ENCODE measurements at places on chromosomes 12 and 14.

GRCh38 chr14:48331421-48331820 is 656.0 kb upstream of the MDGA2 start:
- DNase-seq, result peak; percentile 29

- no peak for DNase-seq
Measured at GRCh38 chr12:48198672-48198971, 4.5 kb downstream of the OR10AD1 start.

DNA sequence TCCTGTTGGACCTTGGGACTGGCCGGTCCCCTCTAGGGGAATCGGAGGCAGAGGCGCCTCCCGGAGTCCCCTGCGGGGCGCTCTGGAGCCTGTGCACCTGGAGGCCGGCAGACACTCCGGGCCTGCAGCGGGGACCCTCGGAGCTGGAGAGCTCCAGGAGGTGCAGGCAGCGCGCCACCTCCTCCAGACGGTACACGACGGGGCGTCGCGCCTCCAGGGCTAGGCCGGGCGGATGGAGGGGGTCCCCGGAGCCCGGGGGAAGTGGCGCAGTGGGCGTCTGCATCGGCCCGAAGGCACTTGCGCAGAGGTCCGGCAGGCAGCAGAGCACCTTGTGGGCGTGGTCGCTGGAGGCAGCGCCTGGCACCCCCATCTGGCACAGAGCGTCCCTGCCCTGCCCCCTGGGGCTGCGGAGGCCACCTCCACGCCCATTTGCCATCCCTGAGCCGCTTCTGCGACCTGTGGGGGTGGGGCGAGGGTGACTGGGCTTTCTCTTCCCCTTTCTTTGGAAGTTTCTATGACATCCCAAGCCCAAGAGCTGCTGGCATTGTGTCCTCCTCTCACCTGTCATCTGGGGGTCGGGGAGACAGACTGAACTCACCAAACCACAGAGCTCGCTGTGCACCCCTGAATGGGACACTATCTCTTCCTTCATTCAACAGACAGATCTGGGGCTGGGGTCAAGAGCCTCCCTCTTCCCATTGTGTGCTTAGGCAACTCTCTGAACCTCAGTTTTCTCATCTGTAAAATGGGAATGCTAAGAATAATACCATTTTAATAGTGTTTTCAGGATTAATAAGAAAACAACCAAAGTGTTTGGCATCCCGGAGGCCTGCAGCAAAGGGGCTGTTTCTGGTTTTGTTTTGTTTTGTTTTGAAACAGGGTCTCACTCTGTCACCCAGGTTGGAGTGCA is 37.5 kb upstream of the CORO1C start:
- no peak for DNase-seq

- DNase-seq, result peak; percentile 72
Measured at GRCh38 chr12:65867394-65867793, 43.1 kb downstream of the HMGA2 start.

- DNase-seq, result peak; percentile 6
Measured at GRCh38 chr12:15163030-15163976, 57.9 kb downstream of the RERG start.

GRCh38 chr14:81324011-81324410 is 76.1 kb downstream of the STON2 start:
- DNase-seq, result peak; percentile 21

DNA sequence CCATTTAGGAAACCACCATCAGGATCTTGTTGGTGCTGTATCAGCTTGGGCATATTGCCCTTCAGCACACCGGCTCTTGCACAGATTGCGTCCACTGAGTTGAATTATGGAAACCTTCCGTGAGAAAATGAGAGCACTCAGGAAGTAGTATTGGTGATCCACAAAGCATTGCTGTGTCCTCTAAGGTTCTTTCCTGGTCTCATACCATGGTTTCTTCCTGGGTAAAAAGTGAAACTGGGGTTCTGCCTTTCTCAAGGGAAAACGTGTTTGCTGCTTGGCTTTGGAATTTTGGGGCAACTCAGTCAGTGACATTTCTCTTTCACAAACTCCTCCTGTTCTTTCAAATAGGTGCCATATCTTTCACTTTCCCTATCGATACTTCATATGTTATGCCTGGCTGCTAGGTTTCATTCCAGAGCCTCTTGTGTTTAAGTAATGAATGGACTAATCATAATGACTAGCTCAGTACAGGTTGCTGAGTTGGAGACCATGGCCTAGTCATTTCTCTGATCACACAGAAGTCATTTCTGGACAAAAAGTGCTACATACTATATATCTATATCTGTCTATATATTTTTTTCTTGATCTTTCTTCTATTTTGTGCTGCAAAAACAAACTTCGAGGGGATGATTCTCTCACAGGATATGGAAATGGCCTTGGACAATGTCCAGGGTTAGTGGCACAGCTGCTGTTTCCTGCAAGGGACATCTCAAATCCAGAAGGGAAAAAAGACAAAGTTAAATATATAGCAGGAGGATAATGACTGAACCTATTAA is 423.4 kb downstream of the ZFP36L1 start:
- DNase-seq, result no peak

DNA sequence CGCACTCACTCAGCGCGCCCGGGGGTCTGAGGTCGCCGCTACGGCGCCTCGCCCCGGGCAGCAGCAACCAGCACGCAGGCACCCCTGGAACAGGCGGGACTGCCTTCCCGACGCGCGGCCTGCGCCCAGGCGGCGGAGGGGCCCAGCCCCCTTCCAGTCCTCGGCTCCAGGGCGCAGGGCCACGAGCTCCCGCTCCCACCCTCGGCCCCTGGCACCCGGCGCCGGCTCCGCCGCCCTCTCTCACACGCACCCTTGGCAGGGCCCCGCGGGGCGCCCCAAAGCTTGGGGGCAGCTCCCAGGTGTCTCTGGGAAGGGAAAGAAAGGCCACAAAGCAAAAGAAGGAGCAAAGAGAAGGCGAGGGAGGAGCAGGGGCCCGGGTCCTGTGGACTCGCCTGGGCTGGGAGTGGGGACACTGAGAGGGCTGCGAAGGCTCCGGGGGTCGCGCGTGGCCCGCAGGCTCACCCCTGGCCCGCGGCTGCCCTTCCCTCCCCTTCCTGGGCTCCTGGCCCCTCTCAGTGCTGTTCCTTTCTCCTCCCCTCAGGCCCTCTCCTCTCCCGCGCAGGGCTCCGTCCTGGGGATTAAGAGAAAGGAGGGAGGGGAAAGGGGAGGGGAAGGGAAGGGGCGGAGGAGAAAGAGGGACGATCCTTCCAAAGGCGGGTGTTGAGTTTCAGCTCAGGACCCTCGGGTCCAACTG is 907 bp upstream of the EFS start:
- no peak for DNase-seq

- no peak for DNase-seq
Measured at GRCh38 chr14:74638066-74638465, 26.0 kb upstream of the LTBP2 start.

DNA sequence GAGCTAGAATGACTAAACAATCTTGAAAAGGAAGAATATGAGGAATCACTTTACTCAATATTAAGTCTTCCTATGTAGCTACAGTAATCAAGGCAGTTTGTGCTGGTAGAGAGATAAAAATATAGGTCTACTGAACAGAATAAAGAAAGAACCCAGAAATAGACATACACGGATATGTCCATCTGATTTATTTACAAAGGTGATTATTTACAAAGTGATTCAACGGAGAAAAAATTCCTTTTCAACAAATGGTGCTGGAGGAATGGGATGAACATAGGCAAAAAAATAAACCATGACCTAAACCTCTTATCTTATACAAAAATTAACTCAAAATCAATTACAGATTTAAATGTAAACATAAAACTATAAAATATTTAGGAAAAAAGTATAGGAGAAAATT is 36.6 kb downstream of the TAOK3 start:
- DNase-seq, result no peak

DNA sequence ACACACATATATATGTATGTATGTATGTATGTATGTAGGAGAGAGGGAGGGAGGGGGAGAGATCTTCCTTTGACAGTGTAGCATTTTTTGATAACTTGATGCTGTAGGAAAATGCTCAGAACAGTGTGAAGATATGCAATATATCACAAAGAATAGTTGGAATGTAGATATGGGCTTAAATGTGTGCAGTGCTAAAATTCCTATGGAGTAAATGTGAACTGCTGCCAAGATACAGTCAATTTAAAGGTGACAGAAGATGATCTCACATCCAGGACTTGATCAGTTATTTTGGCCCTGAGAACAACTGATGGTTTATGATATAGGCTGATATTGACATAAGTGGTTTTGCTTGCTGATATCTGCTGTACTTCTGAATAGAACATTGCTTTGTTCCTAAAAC is 84.2 kb downstream of the DAAM1 start:
- DNase-seq, result no peak

GRCh38 chr12:67798768-67799167 is 150.2 kb downstream of the DYRK2 start:
- DNase-seq, result peak; percentile 22

- no peak for DNase-seq
Measured at GRCh38 chr12:116155383-116155782, 122.1 kb downstream of the MED13L start.

DNA sequence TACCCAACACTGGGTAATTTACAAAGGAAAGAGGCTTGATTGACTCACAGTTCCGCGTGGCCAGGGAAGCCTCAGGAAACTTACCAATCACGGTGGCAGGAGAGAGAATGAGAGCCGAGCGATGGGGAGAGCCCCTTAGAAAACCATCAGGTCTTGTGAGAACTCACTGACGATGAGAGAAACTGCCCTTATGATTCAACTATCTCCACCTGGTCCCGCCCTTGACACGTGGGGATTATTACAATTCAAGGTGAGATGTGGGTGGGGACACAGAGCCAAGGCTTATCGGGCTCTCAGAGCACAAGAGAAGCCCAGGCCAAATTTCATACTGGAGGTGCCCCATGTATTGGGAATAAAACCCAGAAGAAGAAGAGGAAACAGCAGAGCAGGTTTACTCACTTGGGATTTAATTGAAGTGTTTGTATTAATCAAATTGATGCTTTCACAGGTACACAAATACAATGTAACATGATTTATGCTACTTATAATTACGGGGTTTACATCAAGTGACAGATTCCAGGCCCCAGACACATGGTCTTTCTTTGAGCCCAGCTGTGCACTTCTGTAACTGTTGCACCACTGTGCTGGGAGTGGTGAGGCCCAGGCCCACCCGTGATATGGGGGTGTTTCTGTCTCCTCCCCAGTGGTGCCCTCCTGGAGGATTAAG is 8.2 kb upstream of the CCDC85C start:
- DNase-seq, result no peak

DNA sequence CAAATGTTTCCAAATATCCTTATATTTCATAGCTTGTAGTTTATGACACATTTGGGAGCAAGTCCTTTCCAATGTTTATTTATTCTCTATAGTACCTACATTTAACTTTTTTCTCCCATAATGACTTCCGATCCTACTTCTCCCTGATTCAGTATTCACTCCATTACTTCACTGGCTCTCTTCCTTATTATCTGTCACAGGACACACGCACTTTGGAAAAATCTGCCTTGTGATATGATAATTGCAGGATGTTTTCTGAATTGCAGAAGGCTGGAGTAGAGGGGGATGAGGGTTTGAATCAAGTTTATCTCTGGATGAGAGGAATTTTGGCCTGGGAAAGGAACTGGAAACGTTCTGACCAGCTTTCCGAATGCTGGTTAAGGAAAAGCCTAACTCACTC is 75.0 kb downstream of the HMGA2 start:
- DNase-seq, result no peak

DNA sequence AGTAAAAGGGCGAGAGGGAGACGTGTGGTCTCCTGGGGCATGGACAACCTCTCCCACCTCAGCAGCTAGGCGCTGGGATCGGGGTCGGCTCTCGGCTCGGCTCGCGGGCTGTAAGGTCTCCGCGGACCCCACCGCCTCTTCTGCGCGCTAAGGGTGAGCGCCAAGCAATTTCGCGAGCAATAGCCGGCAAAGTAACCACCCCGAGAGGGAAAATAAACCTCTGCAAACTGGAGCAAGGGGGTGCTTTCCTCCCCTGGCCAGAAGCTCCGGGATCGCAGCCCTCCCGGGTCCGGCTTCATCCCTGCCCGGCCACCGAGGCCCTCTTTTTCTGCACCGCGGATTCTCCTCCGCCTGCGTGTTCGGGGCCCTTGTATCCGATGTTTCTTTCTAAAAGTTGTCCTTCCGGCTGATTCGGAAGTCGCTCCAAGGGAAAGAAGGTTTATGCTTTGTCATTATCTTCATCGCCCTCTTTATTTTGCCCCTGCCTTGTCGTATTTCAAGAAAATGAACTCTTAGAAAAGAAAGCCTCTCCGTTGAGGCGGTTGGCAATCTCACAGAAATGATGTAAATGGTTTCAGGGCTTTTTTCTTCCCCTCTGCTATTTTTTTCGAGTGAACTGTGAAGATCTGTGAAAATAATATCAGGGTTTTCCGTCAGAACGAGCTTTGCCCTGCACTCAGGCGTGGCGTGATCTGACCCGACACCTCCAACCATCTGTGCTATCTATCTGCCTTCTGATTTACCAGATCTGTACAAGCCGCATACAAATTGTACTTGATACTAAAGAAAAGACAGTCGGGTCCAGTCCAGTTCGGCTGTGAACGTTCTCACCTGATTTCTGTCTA is 1.7 kb upstream of the SIX6 start:
- no peak for DNase-seq

GRCh38 chr12:105622846-105623736 is 292.6 kb downstream of the C12orf75 start:
- peak; percentile 4 for DNase-seq

DNA sequence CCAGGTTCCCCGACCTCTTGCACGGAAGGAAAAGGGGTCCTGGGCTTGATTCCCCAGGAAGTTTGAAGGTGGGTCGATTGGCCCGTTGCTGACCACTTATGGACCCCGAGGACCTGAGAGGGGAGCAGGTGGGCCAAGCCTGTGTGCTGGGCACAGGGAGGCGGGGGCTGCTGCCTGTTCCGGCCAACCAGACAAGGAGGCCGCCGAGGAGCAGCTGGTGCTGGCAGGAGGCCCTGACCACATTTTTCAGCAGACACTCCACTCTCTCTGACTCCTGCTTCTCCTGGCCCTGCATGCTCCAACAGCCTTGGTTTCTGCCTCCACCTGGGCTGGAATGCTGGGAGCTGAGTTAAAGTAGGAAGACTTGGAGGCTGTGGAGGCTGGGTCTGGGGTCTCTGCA is 42.8 kb downstream of the NOS1 start:
- DNase-seq, result no peak

- DNase-seq, result peak; percentile 35
Measured at GRCh38 chr12:112855375-112855774, 51.4 kb upstream of the OAS1 start.

All from M059J (cell line).